ENCODE measurements at places on chromosomes 16 and 17.

DNA sequence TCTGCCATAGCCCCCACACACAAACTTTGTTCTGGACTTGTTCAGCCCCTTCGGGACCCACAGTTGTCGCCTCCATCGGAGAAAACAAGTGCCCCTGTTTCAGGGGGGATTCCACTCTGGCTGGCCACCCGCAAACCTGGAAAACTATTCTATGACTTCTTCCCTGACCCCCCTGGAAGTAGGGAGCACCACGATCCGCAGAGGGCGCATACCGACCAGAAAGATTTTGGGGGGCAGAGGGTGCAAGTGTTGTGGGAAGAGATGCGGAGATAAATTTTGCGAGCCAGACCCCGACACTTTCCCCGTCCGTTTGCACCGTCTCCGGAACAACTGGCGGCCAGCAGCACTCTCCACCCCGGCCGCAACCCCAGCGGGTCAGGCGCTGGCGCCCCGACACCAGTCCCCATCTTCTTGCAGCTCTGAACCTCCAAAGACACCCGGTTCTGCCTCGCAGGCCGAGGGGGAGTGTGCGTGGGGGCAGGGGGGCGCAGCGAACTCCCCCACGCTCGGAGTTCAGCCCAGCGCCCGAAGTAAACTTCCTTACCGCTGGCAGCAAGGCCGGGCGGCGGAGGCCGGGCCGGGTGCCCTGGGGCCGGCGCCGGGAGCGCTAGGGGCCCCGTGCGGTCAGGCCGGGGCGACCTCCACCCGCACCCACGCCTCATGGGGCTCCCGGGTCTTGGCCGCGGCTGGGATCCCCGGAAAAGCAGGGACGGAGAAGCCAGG, 744 bp downstream of the SALL1 start:
- no peak for DNase-seq

GRCh38 chr17:11240841-11241610, at the start of gene SHISA6:
Gene SHISA6, plus strand, starts transcription at chr17:11241213.
- DNase-seq = no peak

DNA sequence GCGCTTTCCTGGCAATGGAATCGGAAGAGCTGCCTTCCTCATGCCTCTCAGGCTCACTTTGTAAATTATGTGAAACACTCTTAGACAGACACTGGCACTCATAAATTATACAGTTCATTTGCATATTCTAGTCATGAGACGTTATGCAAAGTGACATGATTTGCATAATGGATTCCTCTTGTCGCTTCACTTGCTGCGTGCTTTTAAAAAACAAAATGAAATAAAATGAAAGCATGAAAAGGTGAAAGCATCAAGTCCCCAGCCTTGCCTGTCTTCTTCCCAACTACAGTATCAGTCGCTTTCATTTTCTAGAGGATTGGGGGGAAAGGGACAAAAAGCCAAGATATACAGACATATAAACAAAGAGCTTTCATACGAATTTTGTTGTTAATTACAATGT, 252.8 kb upstream of the PMFBP1 start:
- no peak for DNase-seq

GRCh38 chr17:41527063-41528023, 765 bp downstream of the KRT19 start:
- no peak for DNase-seq

Measured in kidney capillary endothelial cell (primary cell).